Activated CD4-positive, alpha-beta memory T cell treated with anti-CD3 and anti-CD28 coated beads, Interleukin-2, amount 10 ng/mL, durations not matched to agents 7 days and 5 days (primary cell): ENCODE measurements at places on chromosomes 3 and 15. TPM values are rescaled to one million over a fixed set of nuclear protein-coding genes. Genes with fewer than 3 reads are reported as not detected.

The ANKRD63 gene
- total RNA-seq, result not detected

The MASP1 gene
- not detected for total RNA-seq

The PRSS50 gene
- not detected for total RNA-seq

The ZIC1 gene
- not detected for total RNA-seq

The SNTN gene
- not detected for total RNA-seq

The KLHL40 gene
- not detected for total RNA-seq

The ILDR1 gene
- 1.7 TPM for total RNA-seq

The C2CD4A gene
- 0.23 TPM for total RNA-seq

The PPP2R3A gene
- 0.03 TPM for total RNA-seq

The PATL2 gene
- total RNA-seq, result 36.3 TPM

The CCR4 gene
- 118 TPM for total RNA-seq

The LRRN1 gene
- total RNA-seq, result 0.10 TPM

DNA sequence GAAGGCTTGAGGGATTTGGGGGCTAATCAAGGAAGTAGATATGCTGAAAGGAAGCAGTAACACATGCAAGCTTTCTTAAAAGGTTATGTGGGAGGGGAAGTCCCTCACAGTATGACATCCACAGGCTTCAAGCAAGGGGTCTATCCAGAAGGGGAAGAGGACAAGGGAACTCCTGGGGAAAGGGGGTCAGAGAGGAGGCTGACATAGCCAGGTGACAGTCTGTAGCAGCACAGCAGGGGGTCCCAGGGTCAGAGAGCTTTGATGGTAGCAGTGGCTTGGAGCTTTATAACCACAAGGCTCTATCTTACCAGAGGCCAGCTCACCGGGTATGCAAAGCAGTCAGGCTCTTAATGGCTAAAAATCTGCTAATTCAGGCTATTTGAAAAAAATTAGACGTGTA, 150.6 kb upstream of the NSMCE3 start:
- no peak for DNase-seq

DNA sequence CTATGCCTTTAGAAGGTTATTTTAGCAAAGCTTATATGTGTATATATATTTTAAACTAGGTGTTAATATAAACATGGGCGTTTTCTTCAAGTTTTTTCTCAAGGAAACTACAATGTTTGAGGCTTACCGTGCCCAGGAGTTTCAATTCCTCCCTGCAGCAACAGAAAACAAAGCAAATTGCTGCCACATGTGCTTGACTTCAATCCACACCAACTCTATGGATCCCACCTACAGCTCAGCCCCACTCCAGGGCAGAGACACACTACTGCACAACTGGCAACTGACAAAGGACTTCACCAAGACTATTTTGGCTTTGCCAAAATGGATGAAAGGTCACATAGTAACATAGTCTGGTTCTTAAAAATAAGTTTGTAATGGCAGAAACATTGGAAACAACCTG, 346.6 kb downstream of the ERC2 start:
- DNase-seq, result no peak

DNA sequence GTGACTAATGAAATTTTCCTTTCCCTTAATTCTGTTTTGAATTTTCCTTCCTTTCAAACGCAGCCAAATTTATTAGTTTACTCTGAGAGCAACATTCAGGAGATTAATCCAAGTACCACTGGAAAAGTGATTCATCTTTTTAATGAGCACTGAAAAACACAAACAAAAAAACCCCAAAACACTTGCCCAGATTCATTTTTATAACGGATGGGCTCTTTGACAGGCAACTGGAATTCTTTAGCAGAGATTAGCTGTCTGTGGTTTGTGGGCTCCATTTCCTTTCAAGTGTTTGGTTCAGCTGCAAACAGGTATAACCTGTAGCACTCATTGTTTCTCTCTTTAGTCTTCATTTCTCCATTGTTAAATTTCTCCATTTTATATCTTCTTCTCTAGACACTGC, 3.1 kb upstream of the POLR2M start:
- DNase-seq, result no peak

DNA sequence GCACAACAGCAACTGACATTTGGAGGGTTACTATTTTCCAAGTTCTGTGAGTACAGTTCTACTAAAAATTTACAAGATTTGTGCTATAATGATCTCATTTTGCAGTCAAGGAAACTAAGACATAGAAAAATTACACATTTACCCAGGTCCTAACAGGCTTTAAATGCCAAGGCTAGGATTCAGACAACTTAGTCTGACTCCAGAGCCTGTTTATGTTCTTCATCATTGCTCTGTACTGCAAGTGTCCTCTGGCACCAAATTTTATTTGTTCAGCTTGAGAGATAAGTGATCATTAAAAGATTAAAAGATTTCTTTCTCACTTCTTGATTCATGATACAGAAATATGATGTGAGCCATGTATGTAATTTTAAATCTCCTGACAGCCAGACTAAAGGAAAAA, 290.8 kb downstream of the UBE2E2 start:
- no peak for DNase-seq

DNA sequence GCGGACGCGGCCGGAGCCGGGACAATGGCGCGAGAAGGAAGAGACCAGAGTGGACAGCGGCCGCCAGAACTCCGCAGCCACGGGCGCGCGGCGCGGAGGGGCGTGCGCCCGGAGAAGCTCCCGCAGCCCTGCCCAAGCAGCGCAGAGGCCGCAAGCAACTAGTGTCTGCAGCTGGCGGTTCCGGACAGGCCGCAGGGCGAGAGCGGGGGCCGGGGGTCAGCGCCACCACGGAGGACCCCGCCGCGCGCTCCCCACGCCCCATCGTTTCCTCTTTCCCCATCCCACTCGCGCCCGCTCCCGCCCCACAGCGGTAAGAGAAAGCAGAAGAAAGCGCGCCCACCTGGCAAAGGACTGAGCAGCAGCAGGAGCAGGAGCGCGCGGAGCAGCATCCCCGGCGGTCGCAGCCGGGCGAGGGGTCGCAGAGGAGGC, 440 bp downstream of the PRTG start:
- DNase-seq, result no peak

- no peak for DNase-seq
Observed at GRCh38 chr15:80606511-80607071, 88.5 kb upstream of the ABHD17C start.

- no peak for DNase-seq
Observed at GRCh38 chr3:124974691-124975090, 40.1 kb upstream of the MUC13 start.

GRCh38 chr3:50405249-50405648, 45.9 kb upstream of the TMEM115 start:
- DNase-seq, result peak; percentile 49

GRCh38 chr3:154901278-154901677, 178.8 kb upstream of the MME start:
- DNase-seq, result no peak

- DNase-seq, result no peak
Observed at GRCh38 chr15:78969687-78970349, 25.0 kb upstream of the CTSH start.

GRCh38 chr3:53160660-53161449, at the start of gene PRKCD:
Gene PRKCD (plus strand): TSS chr3:53161209. CDS start chr3:53178423, 17,214 bp downstream.
- peak; percentile 83 for DNase-seq

DNA sequence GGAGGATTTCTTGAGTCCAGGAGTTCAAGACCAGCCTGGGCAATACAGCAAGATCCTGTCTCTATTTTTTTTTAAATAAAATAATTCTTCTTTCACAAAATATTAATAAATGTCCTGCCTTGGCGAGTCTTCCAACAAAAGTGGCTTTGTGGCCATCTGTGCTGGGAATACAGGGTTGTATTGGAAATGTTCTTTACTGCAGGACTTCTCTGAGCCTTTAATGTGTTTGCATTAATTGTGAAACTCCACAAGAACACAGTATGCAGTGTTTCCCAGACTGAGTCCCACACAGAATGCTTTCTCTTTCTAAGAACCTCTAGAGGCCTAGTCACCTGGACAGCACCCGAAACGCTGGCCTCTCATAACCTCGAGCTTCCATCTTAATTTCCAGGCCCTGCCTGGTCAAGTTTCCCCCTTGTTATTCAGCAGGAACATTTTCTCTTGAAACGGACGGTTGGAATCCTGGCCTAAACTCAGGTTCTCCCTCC, 85.4 kb upstream of the ARRDC4 start:
- no peak for DNase-seq

DNA sequence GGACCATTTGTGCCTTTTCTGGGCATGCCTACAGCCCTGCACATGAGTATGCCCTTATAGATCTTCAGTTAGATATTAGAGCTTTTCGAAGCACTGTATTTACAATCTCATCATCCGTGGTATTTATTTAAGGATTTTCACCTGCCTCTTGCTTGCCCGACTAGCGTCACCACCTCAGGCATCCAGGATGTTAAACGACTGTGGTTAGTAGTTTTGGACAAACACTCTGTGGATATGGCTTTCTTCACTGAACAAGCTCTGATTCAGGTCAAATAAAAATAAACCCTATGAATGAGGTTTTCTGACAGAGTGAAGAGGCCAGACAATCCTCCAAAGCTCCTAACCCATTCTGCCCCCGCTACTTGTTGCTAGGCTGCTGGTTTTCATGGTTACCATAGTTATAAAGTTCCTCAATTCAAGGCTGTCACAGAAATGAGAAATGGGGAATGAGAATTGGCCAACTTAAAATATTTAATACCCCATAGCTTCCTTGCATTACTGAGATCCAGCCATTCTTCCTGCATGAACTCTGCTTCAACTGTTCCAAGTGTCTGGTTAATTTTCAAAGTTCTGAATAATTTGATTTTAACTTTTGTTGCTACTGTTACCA, 440.1 kb downstream of the GABRG3 start:
- DNase-seq, result no peak

GRCh38 chr3:40588406-40588805, 63.6 kb downstream of the ZNF621 start:
- DNase-seq, result no peak

DNA sequence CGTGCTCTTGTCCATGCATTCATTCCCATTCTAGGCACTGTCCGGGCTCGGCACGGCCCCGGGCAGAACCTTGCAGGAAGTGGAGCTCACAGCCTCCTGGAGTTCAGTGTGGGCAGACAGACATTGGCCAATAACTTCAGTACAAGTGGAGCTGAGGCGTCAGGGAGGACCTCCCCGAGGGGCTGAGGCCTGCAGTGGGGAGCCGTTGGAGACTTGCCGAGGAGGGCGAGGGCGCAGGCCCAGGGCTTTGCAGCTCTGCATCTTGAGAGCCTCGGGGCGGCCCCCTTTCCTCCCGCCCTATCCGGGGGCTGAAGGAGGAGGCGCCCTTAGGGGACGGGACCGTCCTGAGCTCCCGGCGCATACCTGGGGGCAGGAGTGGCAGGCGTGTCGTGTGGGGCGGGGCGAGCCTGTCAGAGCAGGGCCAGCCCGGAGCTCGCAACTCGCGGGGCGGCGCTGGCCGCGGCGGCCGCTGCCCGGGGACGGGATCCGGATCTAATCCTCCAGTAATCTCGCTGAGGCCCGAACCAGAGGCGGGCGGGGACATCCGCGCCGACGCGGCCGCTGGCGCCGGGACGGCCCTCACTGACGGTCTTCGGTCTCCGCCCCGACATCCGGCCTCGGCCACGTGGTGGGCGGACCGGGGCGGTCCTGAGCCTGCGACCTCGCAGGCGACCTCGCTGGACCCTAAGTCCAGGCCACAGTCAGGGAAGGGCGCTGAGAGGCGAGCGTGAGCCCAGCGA, at the start of gene ACY1:
Gene ACY1, plus strand, starts transcription at position 698 of the 740 bp plus-strand sequence. CDS start 530 bp downstream, outside the sequence.
- DNase-seq, result peak; percentile 79

DNA sequence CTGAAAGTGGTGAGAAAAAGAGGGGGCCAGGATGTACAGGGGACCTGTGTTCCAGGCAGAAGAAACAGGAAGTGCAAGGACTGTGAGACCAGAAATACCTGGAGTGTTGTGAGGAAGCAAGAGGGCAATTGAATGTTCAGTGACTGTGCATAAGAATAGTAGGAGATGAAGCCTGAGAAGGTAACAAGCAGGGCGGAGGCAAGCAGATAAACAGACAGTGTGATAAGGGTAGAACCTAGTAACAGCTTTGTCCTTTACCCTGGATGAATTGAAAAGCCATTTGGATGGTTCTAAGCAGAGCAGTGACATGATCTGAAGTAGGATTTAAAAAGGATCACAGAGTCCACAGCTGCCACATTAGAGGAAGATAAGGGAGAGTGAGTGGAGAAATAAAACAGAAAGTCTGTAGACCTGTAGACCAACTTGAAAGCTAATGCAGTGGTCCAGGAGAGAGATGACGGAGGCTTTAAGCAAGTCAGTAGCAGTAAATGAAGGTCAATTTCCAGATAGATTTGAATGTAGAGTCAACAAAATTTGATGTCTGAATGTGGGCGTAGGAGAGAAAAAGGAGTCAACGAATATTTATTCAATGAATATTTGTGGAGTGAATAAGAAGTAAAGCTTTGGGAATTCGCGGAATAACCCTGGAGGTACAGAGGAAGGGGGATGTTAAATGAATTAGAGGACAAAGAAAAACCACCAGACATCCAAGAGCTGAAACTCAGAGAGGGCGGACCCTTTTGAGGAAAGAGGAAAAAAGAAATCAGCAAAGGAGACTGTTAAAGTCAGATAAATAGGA, 4.2 kb upstream of the PLOD2 start:
- no peak for DNase-seq

DNA sequence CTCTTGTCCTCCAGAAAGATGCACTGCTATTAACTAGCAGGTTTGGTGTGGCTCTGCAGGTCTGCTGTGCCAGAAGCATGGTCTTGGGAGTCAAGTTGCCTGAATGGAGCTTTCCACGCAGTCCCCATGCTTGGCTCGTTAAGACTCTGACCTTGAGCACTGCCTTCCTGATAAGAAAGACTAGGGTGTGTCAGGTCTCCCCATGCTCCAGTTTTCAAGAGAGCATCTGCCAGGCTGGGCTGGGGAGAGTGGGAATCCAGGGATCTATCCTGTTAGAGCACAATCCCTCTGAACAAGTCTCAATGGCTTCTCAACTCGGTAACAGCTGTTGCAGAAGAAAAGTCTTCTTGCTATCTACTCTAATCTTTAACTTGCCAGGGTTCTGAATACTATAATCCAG, 98.2 kb downstream of the TJP1 start:
- no peak for DNase-seq

DNA sequence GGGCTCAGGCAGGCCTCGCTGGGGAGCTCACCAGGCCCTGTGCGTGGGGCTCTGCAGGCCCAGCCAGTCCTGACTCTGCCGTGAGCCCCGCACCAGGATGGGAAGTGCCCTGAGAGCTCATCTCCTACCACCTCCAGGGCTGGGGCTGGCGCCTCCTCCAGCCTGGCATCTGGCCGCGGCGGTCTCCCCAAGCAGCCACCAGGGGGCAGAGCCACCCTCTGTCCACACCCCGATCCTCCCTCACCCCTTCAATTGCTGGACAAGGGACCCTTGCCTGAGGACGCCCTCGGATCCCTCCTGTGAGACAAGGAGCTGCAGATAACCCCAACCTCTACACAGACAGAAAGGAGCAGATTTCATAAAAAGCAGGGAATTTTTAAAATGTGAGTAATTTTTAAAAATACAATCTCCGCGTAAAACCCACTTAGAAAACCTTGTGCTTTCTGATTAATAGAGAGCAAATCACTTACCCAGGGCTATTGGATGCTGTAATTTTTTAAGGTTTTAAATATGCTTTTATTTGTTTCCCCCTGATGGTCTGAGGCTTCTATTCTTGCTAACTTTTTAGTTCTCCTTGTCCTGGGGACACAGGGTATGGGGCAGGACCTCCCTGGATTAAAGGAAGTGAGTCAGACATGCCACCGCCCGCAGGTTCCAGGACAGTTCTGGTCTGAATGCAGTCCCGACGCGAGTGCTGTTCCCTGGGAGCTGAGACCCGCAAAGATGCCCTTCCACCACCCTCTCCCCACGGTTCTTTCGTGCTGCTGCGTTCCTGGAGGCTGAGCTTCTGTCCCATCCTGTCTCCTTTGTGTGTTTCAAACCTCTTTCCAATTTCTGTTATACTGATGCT, 52.3 kb upstream of the CHRNA7 start:
- DNase-seq, result peak; percentile 62

- no peak for DNase-seq
Observed at GRCh38 chr3:72899349-72899765, 11.5 kb downstream of the GXYLT2 start.

- DNase-seq, result no peak
Observed at GRCh38 chr3:149705416-149705815, 46.9 kb downstream of the COMMD2 start.
